Sigmoid colon (tissue), 7 donors: ENCODE measurements at places on chromosomes 16 and 17. TPM values are rescaled to one million over a fixed set of nuclear protein-coding genes. Genes with fewer than 3 reads are reported as not detected.

- no peak for DNase-seq
These were observed 50.7 kb downstream of the SLC5A11 start for GRCh38 chr16:24896439-24896838.

DNA sequence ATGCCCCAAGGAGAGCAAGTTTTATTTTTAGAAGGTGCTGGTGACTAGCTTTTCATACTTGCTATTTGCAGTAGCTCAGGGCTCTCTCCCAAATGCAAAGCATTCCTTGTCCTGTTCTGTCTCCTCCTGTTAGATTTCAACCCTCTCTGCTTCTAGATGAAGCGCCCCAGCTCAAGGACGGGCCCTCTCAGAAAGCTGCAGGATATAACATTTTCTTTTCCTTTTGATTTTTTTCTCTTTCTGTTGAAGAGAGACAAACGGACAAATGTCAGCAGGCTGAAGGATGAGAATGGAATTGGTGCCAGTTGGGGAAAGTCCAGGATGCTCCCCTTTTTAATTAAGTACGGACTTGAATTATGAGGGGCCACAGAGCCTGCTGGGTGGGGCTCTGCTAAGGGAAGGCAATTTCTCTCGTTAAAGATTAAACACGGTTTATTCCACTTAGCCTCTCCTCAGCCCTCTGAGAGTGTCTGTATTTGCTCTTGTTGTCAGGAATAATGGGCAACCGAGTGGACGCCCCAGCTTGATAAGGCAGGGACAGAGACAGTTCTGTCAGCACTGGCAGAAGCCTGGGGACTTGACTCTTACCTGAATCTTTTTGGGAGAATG, 6.2 kb upstream of the ETV4 start:
- DNase-seq, result no peak

DNA sequence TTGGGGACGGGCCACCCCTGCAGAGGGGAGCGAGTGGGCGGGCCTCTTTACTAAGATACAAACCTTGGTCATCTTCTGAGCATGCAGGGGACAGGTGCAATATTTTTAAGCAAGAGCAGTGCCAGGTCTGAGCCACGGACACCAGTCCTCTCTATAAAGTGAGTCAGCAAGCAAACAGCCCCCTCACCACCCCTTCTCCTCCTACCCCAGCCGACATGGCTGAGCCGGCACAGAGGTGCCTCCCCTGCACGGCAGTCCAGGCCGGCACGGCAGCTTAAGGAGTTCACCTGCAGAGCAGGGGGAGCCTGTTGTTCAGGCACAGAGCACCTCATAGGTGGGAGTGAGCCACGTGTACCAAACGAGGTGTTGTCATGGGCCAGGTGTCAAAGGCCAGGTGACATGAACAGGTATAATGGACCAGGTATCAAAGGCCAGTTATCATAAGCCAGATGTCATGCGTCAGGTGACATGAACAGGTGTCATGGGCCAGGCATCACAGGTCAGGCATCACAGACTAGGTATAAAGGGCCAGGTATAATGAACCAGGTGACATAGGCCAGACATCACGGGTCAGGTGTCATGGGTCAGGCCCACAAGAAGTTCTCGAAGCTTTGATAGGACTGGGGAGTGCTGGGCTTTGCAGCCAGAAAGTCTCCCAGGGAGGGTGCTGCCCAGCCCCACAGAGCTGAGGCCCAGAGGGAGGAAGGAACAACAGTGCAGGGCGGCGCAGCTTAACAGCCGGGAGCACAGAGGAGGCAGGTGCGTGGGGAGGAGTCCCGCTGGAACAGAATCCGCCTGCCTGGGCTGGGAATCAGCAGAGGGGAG, 42.6 kb upstream of the ZNF469 start:
- DNase-seq, result no peak

GRCh38 chr16:66152181-66152580, 214.3 kb upstream of the CDH5 start:
- no peak for DNase-seq

DNA sequence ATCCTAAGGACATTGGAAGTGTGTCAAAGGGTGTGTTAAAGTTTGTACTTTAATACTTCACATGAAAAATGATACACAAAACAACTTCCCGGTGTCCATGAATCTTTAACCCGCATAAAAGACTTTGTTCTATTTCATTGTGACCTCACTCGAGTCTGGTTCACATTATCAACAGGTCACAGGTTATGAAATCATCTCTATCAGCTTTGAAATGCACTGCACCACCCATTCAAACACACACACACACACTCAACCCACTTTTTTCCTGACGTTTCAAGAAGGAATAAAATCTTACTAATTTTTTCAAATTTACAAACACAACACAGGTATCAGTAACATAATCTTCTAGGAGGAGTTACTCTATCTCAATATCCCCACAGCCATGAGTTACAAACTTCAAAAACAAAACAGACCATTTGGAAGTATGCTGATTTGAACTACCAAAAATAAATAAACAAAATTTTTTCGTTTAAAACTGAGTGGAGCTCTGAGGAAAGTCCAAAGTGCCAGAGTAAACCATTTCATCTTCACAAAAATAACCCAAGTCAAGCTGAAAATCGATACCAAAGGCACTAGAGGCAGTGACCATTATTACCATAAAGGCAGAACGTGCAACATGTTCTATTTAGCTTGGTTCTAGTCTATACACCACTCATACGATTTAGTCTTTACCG, 2.7 kb downstream of the ACOX1 start:
- DNase-seq, result no peak

GRCh38 chr16:61263400-61263799, 772.8 kb downstream of the CDH8 start:
- DNase-seq, result no peak

Gene HOXB2
- 86.1 TPM for total RNA-seq

Gene AGRP
- not detected for total RNA-seq

Gene PIMREG
- total RNA-seq, result not detected

Gene FADS6
- not detected for total RNA-seq

Gene HBA2
- not detected for total RNA-seq

Gene CASKIN2
- total RNA-seq, result 14.7 TPM
